ENCODE measurements at places on chromosomes 6 and 20.

DNA sequence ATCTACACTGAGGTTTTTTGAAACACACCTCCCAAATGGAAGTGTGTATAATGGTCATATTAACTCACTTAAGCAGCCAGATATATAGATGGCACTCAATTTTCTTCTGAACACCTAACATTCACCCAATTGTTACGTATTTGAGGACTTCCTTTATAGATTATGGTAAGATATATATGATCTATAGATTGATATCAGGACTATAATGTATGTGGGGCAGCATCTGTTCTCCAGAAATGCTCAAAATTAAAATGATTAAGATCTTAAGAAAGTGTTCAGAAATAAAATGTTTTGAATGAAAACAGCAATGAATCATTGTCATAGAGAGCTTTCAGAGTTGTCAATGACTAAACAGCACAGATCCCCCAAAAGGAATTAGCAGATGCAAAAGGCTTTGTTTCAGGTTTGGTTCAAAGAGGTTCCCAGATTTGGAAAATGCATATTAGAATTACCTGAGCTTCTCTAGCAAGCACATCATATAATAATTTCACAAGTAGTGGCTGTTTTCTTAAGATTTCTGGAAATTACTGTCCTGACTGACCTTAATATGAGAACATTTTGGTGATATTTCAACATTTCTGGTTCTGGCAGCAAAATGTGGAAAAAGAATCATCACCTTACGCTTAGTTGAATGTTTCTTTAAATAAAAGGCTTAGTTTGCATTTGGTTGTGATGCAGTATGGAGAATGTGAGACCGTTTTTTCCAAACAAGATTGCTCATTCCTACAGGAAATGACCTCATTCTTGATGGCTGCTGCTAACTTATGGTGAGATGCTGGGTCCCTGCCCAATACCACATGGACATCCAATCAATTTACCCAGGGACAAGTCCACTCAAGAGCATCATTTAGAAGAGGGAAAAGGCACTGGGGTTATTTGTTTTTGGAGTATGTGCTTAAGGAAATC, 31.5 kb downstream of the TRAF3IP2 start:
- DNase-seq = peak; percentile 77

GRCh38 chr6:13012977-13013680, 296.6 kb downstream of the PHACTR1 start:
- DNase-seq = peak; percentile 48

DNA sequence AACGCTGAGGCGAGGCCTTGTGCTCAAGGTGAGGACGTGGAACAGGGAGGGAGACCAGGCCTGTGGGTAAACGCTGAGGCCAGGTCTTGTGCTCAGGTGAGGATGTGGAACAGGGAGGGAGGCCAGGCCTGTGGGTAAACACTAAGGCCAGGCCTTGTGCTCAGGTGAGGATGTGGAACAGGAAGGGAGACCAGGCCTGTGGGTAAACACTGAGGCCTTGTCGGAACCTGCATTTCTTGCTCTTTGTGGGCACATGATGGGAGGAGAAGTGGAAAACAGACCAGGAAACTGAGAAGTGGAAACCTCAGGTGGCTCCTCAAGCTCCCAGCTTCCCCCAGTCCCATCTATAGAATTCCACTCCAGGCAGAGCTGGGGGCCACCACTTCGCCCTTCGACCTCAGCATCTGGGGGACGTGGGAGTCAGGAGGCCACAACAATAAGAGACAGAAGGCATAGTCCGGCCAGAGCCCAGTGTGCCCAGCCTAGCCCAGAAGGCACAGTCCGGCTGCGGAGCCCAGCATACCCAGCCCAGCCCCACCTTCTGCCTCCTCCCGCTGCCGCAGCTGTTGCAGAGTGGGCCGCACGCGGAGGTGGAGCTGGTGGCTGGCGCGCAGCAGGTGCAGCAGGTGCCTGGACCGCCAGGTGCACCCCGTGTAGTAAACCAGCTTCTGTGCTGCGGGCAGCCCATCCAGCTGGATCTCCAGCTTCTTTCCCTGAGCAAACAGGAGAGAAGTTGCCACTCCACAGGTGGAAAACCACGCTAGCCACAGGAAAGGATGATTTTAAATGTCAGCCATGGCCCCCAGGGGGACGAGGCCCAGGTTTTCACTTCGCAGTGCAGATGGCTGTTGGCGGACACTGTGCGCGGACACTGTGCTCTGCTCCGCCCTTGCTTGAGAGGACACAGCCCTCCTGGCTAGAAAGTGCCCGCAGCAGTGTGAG, 17.5 kb downstream of the FRMD1 start:
- DNase-seq = no peak

DNA sequence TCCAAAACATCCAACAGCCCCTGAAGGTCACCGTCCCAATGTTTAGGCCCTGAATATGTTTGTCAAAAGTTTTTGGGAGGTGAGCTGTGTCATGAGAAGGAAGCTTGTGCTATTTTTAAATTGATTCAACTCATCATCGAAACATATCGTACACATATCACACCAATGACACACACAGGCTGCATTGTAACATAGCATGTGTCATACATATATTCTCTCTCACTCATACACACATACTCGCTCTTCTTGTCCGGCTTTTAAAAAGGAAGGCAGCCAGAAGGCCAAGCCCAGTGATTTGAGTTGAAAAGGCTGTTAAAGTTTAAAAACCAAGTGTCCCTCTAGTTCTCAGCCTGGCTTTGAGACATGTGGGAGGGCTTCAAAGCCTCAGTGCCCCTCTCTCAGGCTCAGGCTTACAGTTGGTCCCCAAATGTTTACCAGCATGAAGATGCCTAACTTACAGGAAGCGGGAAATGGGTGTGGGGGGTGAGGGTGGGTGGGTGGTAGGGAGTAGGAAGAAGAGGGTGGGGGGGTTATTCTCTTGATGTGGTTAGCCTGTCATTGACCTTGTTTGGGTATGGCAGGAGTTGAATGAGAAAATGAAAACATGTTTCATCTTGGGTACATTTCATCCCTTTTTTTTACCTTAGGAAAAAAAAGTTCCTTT, 3.3 kb upstream of the PRDM1 start:
- no peak for DNase-seq

DNA sequence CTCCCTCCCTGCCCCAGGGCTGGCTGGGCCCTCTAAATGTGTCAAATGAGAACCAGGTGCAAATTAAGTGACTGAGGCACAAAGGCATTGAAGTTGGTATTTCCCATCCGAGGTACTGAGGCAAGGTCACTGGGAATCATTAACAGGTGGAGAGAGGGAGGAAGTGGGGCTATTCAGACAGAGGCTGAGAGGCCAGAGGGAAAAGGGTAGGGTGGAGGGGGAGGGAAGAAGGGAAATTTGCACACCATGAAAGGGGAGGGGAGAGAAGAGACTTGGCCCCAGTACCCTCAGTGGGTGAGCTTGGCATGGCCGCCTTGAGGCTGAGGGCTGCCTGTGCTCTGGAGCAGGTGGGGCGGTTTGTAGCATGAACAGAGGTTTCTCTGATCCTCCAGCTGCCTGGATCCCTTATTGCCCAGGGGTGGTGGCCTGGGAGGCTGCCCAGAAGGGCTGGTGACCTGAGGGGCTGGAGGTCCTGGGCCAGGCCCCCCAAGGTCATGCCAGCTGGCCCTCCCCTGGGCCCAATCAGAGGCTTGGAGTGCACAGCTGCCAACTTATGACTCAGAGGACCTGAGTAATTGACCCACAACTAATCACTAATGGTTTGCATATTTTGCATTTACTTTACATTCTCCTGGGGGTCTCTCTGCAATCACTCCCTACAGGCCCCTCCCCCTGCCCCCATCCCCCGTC, 40.3 kb upstream of the ZFAND3 start:
- DNase-seq = no peak

DNA sequence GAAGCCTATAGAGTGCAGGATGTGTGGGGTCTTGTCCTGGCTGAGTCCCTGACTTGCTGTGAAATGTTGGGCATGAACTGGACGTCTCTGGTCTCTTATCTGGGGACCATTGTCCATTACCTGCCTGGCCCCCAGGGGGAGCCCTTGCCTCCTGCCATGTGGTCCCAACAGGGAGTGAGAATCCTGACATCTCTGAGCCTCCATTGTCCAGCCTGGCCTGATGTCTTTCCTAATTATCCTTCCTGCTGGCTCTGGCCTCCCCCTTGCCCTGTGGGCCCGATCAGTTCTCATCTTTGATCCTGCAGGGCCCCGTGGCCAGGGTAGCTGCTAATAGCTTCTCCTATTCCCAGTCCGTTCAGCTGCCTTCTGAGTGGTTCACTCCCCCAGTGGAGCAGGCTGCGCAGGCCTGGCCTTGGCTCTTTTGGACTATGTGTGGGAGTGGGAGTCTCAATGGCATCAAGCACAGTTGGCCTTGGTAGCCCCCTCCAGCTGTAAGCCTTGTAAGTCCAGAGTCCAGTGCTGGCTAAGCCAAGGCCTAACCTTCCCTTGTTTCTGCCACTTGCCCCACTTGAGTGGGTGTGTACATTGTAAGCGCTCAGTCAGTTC, 77.9 kb upstream of the RALY start:
- no peak for DNase-seq

DNA sequence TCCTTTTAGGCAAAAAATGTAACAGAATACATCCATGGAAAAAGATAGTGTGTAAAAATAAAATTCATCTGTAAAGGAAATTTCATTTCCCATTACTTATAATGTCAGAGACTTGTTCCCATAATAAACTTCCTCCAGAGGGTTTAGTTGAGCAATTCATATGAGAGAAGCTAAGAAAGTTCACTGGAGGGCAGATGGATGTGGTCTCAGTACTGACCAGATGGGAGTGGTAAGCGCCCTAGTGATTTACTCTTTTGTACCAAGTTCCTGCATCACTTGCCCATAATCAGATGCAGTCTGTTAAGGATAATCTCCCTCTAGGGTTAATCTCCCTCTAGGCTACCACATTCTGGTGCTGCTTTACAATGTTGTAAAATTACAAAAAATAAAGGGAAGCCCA, 61.7 kb downstream of the ESF1 start:
- DNase-seq = no peak

DNA sequence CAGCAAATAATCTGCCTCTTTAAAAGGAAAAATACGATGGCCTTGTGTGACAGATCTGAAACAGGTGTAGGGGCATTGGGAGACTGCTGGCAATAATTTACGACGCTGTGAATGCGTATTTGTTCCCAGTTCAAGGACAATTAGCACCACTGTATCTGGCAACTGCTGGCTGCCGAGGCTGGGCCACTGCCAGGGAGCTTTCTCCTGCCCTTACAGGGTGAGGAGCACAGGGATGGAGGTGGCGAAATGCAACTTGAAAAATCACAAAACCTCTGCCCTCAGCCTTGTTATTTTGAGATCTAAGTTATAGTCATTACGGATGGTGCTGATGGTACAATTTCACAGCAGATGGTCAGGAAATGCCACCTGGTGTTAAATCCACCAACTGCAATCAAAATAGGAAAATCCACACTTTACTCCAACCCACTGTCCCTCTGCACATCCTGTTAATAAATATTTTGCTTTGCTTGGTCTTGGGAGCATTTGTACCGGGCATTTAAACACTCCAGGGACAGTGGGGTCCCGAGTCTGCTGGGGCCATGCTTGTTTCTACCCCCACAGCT, 6.4 kb downstream of the MYLK4 start:
- DNase-seq = no peak

DNA sequence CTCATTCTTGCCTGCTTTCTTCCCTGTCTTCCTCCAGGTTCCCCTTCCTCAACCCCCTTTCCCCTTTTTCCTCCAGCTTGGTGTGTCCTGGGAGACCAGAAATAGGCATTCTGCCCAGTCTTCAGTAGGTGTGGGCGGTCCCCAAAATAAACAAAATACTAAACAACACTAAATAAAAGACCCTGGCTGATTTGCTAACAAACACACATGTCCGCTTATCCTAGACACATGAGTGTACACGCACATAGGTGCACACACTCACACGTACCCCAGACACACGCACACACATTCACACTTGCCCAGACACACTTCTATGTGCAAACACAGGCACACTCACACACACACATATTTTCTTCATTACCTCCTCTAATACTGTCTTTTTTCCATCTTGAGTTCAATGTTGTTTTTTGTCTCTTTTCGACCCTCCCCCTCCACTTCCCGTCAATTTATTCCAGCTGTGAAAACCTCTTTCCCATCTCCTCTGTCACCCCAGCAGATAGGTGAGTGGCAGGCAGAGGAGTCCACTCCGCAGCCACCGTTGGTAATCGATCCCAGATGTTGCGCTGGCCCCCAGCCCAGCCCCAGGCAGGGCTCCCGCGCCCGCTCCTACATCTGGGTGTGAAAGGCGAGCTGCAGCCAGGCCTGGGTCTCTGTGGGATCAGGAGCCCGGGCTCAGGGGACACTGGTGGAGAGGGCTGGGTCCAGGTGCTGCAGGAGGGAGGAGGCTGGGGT, 56.9 kb upstream of the FOXP4 start:
- DNase-seq = peak; percentile 78

DNA sequence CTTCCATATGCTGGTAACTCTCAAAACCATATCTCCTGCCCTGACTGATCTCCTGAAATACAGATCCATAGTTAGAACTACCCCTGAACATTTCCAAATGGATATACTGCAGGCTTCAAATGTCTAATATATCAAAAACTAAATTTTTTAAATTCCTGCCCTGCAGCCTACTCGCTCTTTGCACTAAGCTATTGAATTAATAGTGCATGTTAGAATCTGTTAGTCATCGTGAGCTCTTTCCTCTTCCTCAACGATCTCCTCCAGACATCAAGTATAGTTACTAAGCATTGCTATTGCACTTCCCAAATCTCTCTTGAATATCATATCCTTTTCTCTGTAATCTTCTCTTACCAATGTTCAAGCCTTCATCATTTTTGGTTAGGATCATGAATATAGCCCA, 26.0 kb upstream of the RSPO3 start:
- no peak for DNase-seq

DNA sequence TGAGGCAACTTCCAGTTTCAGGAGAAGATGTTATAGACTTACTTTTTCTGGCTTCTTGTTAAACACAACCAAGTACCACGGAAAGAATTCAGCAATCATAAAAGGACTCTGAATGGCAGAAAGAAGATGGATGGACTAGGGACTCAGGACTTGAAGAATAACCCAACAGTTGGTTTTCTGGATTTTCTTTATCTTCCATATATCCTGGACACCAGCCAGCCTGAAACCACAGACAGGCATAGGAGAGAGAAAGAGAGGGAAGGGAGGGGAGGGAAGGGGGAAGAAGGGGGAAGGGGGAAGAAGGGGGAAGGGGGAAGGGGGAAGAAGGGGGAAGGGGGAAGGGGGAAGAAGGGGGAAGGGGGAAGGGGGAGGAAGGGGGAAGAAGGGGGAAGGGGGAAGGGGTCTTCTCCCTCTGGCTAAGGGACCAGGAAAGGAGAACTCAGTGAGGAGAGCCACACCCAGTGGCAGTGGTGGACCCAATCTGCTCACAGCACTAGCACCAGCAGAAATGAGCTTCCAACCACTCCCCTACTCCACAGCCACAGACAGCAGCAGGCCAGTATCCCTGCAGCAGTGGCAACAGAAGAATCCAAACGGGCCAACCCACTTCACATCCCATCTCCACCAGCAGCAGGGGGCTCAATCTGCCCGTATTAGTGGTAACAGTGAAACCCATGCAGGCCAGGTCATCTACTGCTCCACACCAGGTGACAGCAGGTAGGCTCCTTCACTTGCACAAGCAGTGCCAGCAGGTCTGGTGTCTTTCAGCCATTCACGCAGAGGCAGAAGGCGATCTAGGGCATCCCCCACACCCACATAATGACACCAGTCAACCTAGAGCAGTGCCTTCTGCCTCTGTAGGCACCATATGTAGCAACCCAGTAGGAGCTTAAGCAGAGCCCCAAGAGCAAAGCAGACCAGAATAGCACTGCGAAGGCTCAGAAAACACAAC, 78.6 kb downstream of the TRMT6 start:
- DNase-seq = no peak
